ENCODE measurements at places on chromosomes 2 and 18. TPM values are rescaled to one million over a fixed set of nuclear protein-coding genes. Genes with fewer than 3 reads are reported as not detected.

DNA sequence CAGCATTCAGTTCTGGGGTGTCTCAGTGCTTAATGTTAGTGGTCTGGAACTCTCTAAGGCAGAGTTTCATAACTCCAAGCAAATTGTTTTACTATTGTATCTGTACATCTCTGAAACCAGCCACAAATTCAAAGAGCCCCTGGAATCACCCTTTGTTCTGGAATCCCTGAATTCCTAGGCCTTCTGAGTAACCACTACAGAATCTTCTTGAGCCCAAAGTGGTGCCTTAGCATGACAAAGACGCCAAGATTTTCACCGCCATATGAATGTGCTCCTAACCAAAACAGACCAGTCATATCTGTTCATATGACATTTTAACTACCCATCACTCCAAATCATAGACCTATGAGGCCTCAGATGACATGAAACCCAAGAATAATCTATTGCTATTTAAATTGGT is 668.1 kb downstream of the EPHA4 start:
- H3K27ac ChIP-seq, result no peak overlapping the region
- no peak for DNase-seq
- H3K27me3 ChIP-seq, result no peaks in the 10 kb centered on the region
- no peaks in the 10 kb centered on the region for H3K36me3 ChIP-seq
- H3K4me3 ChIP-seq, result no peak overlapping the region

ITPRID2 gene
- 87.3 TPM for total RNA-seq

GRCh38 chr2:40227210-40227609 is 224.7 kb downstream of the SLC8A1 start:
- H3K4me1 ChIP-seq, result no peaks in the 10 kb centered on the region
- no peak overlapping the region for H3K27ac ChIP-seq
- no peaks in the 10 kb centered on the region for H3K27me3 ChIP-seq

DUSP2 gene
- total RNA-seq, result 4.3 TPM
